Thyroid gland (tissue), 4 donors: ENCODE measurements at places on chromosomes 6 and 20.

- no peak for DNase-seq
These were observed 725 bp downstream of the OSER1 start for GRCh38 chr20:44209686-44210405.

- no peak for DNase-seq
These were observed 279.3 kb downstream of the BMP7 start for GRCh38 chr20:56986931-56987720.

DNA sequence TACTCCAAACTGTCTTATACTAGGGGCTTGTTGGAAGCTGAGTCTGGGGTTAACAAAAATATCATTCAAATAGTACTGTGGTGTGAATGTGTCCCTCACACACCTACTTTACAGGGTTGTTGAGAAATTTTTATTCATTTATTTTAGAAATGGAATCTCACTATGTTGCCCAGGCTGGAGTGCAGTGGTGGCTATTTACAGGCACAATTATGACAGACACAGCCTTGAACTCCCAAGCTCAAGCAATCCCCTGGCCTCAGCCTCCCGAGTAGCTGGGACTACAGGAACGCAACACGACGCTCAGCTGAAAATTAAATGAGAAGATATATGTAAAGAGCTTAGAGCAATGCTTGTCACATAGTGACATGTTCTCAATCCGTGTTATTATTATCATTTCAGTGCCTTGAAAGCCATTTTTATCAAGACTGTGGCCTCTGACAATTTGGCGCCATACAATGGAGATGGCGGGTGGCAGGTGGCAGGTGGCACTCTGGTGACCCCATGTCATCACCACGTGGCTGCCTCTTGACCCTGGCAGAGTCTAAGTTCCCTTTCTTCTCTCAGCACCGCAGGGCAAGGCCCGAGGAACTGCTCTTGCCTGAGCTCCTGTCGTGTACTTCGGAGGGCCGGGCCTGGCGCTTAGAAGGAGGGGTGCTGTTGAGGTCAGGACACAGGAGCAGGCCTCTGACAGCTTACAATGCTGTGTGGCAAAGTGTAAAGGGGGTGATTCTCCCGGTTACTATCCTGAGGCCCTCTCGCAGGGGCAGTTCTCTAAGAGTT lies 64.5 kb downstream of the STX11 start:
- DNase-seq: no peak

DNA sequence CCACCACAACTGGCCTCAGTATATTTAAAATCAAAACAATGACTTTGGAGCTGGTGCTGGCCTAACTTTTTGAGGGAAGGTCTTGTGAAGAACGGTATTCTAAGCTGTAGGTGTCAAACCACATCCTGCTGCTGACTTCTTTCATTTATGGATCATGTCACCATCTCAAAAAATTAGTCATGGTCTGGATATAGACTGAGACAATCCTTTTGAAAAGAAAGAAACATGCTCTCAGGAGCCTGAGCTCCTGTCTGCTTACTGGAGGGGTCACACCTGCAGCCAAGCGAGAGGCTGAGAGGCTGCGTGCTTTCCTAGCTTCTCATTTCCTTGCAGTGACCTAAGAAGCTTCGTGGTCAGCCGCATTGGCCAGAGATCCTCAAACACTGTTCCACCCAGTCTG lies 55.2 kb downstream of the TIAM2 start:
- DNase-seq: no peak

GRCh38 chr20:32445539-32446273 lies 87.6 kb downstream of the ASXL1 start:
- DNase-seq: peak; percentile 63

DNA sequence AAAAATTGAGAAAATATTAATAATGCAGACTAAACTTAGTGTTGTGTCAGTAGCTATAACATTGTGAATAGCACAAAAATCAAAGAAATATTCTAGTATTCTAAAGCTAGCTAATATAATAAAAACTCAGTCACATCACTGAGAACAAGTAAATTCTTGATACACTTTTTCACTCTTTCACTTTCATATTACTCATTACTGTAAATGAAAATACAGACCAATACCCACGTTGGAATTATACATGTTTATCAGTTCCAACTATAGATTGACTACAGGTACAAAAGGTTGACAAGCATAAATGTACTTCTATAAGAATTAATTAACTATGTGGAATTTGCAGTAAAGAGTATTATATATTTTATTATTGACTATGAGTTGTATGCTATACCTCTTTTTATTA lies 1043.4 kb upstream of the FLRT3 start:
- DNase-seq: no peak

- DNase-seq: no peak
These were observed 282.6 kb downstream of the CDC5L start for GRCh38 chr6:44670146-44670545.

- no peak for DNase-seq
These were observed 46.0 kb downstream of the DACT2 start for GRCh38 chr6:168273441-168274036.

DNA sequence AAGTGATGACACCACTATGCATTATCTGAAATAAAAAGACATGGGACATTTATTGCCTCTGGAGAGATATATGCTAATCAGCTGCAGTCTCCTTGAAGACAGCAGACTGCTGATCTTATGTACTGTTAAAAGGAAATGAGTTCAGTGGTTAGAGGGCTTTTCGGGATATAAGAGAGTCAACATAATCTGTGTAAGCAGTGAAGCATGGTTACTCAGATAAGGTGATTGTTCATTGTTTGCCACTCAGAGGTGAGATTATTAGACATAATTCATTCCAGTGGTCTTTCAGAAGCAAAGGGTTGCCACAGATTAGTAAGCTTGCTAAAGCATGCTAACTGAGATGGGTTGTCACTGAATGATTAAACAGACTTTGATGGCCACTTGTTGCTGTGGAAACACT lies 1450.7 kb upstream of the ADGRB3 start:
- DNase-seq: no peak

GRCh38 chr20:51164731-51165130 lies 141.8 kb upstream of the KCNG1 start:
- no peak for DNase-seq
